ENCODE measurements at places on chromosomes 2 and 18. TPM values are rescaled to one million over a fixed set of nuclear protein-coding genes. Genes with fewer than 3 reads are reported as not detected.
A peak's percentile ranks its signal among the peaks of the same experiment; 100 is the strongest.

DNA sequence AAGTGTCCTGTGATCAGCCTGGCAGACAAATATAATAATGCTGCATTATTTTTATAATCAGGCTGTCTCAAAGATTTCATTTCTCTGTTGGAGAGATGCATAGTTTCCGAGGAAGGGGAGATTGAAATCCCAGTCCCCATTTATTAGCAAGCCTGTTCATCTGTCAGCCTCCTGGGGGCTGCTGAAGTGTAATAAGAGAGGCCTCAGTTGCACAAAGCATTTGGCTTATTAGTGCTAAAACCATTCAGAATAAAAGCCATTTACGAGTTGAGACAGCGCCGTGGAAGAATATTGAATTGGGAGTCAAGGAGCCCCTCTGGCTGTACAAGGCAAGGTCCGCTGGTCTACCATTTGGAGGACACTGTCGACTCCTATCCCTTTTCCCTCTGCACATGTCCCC lies 6.1 kb downstream of the GPR39 start:
- no peak for DNase-seq

DNA sequence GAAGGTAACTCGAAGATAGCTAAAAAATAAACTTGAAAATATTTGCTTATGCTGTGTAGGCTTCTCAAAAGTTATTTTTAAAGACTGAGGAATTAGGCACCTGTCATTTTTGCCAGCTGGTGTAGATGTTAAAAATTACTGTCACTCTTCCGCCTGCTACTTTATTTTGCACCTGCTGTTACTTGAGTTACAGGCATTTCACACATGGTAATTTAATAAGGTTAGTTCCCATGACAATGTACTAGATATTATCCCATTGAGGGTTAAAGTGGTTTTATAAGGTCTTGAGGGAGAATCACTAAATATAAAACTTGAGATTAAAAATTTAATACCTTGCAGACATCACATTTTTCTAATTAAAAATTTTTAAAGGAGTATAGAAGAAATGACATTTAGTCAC lies 26.6 kb downstream of the MYL1 start:
- no peak for DNase-seq

GRCh38 chr2:168639441-168639898 lies 163.0 kb upstream of the NOSTRIN start:
- DNase-seq: peak; percentile 22

DNA sequence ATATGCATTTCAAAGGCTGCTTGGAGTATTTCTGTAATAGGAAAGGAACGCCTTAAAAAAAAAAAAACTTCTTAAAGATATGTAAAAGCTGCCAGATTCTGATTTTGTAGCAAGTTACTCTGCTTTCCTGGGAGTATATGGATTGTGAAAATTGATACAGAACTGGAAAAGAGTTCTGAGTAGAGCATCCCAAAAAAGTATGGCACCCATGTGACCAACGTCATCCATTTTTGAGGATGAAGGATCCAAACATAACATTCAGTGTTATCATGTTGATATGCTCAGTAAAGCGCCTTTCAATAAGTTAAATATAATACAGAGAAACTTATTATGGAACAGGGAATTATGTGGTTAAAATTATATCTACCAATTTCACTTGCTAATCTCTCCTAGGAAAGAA lies 978.4 kb upstream of the POU3F3 start:
- DNase-seq: no peak

DNA sequence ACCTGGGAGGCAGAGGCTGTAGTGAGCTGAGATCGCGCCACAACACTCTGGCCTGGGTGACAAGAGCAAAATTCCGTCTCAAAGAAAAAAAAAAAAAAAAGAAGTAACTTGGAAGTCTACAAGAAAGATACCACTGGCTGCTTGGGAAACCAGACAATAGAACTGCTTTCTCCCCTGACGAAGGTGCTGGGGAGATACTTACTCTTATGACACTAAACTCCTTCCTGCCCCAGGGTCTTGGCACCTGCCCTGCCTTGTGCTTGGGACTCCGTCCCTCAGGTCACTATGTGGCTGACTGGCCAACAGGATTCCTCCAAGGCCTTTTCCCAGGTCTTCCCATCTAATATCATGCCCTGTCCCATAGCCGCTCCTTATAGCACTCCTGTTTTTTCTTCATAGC lies 30.7 kb downstream of the INPP5D start:
- no peak for DNase-seq

DNA sequence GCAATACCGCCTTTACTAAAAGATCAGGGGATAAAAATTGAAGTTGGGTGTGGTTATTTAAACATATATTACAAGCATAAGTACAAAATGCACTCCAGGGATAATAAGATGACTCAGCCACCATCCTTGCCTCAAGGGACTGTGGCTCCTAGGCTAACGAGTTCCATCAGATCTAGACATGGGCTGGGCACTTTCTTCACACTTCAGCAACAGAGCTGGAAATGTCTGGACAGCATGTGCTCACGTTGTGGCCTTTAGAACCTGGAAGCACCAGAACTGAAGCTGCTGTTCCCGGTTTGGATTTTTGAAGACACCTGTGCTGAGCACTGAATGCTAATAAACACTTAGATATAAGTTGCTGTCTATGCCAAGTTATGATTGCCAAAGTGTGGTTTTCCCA lies 384.2 kb upstream of the SALL3 start:
- DNase-seq: no peak

GRCh38 chr2:40412456-40412855 lies 39.4 kb downstream of the SLC8A1 start:
- no peak for DNase-seq

GRCh38 chr18:68779169-68779568 lies 18.7 kb upstream of the CCDC102B start:
- DNase-seq: no peak

- no peak for DNase-seq
Observed at GRCh38 chr2:150769421-150769820, 282.0 kb upstream of the RND3 start.

- DNase-seq: no peak
Observed at GRCh38 chr18:59388817-59389216, 29.8 kb upstream of the LMAN1 start.

Gene ARL4C
- 10.4 TPM for total RNA-seq

Gene IL1B
- not detected for total RNA-seq

Gene KLHL41
- not detected for total RNA-seq

Gene PID1
- total RNA-seq: 1.3 TPM

Measured in WTC11 (cell line).